KBM-7 (cell line): ENCODE measurements at places on chromosomes 2 and 18.
A peak's percentile ranks its signal among the peaks of the same experiment; 100 is the strongest.

DNA sequence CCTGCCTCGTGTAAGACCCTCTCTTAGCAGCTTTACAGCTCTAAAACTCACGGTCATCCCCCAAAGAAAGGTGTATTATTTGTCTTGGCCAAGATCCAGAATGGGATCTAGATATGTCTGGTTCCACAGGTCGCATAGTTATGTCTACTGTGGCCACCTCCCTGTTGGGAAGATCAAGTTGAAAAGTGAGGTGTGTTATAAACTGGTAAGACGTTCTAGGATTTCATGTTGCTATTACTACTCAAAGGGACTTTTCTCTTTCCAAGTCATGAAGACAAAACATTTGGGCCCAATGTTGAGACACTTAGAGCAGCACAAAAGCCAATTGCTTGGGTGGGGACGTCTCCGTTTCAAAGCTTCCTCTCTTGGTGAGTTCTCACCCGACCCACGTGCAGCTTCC is 766.0 kb downstream of the RNF144A start:
- DNase-seq: no peak

DNA sequence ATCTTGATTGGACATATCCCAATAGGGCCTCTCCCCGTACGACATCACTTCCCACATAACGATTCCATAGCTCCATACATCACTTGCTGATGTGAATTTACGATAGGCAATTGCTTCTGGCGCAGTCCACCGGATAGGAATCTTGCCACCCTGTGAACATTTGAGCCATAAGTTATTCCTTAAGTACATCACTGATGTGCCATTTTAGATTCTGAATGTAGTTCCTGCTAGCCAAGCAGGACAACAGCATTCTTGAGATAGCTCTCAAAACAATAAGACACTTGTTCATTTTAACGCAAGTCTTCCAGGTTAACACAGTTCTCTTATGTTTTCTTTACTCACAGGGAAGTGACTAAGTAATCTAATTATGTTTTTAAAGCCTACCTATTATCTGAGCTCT is 138.0 kb downstream of the EPHA4 start:
- DNase-seq: no peak

DNA sequence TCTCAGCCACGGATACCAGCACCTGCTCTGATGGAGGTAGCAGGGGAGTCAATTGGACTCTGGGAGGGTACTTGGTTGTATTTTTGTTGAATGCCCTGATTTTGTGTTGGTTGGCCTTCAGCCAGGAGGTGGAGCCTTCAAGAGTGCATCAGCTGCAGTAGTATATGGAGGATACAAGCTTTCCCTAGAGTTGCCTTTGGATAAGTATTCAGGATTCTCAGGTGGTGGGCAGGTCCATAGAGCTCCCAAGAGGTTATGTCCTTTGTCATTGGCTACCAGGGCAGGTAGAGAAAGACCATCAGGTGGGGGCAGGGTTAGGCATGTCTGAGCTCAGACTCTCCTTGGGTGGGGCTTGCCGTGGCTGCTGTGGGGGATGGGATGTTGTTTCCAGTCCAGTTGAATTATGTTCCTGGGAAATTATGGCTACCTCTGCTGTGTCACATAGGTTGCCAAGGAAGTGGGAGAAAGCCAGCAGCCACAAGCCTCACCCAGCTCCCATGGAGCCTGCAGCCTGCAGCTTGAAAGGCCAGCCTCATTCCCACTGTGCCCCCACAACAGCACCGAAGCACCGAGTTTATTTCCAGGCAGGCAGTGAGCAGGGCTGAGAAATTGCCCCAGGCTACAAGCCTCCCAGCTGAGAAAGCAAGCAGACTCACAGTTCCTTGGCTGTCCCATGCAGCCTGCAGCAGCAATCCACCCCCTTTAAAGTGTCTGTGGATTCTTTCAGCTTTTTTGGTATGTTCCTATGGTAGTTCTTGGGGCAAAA is 38.6 kb upstream of the CHST9 start:
- DNase-seq: no peak

GRCh38 chr2:227177592-227178336 is 13.3 kb downstream of the COL4A3 start:
- DNase-seq: no peak

DNA sequence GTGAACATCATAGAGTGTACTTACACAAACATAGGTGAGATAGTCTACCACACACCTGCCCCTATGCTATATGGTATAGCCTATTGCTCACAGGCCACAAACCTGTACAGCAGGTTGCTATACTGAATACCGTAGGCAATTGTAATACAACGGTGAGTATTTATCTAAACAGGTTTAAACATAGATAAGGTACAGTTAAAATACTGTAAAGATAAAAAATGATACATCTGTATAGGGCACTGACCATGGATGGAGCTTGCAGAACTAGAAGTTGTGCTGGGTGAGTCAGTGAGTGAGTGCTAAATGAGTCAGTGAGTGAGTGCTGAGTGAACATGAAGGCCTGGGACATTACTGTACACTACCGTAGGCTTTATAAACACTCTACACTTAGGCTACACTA is 267.0 kb upstream of the HS6ST1 start:
- no peak for DNase-seq

- DNase-seq: no peak
Measured at GRCh38 chr2:178830451-178830850, 23.2 kb upstream of the TTN start.

GRCh38 chr2:203873921-203874631 is 6.5 kb downstream of the CTLA4 start:
- no peak for DNase-seq

GRCh38 chr18:31064130-31064529 is 21.6 kb upstream of the DSC3 start:
- DNase-seq: no peak

GRCh38 chr2:179850188-179850587 is 11.2 kb downstream of the ZNF385B start:
- DNase-seq: no peak

DNA sequence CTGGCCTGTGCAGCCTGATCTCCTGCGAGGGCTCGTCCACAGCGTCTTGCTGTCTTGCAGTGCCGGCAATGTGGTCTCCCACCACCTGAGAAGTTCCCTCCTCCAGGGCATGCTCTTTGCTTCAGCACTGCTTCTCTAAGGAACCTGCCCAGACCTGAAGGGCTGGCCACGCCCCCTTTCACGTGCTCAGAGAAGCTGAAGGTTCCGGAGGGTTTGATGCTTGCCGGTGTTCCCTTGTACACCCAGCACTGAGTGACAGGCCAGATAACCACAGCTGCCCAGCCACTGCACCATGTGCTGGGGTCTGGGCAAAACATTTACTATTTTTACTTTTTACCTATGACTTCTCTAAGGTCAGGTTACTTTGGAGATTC is 1.7 kb upstream of the POLR2D start:
- peak; percentile 70 for DNase-seq

DNA sequence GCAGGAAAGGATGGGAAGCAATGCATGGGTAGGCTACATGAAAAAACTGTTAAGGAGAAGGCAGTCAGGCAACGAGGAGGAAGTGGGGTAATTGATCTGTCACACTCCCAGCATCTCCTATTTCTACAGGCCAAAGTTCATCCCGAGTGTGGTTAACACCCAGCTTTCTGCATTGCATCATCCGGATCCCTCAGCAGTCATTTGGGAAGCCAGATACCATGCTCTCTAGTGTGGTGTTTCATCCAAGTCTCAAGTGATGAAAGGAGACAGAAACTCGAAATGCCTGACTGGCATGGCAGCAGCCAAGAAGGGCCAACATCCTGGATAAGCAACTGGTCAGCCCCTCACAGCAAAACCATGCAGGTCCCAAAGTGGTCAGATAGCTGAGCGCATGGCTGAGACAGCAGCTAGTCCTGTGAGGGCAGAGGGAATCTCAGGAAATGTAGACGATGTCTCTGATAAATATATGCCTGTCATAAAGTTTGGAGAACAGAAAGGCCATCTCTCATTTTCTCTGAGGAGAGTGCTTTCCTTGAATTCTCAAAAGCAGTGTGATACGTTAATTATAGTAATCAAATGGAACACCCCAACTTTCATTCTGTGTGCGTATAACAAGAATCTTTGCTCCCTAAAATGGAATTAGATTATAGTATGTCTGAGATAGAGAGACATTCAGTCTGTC is 24.8 kb upstream of the HNRNPA3 start:
- DNase-seq: peak; percentile 61

DNA sequence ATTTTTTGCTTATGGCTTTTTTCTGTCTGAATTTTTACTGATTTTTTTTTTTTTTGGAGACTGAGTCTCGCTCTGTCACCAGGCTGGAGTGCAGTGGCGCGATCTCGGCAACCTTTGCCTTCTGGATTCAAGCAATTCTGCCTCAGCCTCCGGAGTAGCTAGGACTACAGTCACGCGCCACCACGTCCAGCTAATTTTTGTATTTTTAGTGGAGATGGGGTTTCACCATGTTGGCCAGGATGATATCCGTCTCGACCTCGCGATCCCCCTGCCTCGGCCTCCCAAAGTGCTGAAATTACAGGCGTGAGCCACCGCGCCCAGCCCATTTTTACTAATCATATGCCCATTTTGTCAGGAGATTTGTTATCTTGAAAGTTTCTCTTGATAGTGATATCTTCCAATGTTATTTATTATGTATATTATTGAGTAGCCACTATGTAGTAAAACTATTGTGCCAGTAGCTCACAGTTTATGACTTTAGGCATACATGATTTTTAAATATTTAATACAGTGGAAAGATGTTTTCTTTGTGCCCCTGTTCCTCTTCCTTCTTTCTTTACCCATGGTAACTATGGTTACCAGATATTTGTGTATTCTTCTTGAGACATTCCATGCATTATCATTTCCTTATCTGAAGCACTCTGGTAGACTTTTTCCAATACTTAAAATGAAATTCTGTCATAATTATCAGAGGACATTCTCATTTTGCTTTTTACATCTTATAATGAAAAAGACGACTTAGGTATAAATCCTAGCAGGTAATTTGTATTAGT is 2.1 kb downstream of the HAT1 start:
- peak; percentile 31 for DNase-seq

DNA sequence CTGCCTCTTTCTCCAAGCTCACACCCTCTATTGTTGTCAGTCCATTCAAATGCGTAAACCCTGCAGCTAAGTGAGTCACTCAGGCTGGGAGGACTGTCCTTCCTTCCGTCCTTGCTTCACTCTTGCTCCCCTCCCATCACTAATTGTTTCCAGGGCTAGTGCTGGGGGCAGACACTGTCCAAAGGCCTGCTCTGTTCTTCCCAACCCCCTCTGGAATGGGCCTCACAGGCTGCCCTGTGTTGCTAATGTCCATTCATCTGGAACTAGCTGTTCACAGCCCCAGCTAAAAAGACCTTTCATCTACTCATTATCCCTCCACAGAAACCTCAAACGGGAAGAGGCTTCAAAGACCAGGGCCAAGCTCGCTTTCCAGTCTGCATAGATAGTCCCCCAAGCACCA is 31.9 kb upstream of the NRP2 start:
- no peak for DNase-seq

DNA sequence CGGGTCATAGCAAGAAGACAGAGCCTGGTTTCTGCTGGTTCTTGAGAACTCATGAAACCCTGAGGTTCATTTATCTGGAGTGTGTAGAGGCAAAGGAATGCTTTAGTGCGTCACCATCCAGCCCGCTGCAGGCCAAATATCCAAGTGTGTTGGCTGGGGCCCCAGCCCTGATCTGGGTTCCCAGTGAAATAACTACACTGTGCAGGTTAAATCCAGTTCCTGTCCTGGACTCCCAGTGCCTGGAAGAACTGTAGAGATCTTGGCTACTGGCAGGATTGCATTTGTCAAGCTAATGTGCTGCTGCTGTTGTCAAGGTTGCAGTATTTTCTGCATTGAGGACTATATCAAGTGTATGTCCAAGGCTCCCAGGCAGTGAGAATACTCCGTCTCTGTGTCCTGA is 89.9 kb downstream of the MAPK4 start:
- no peak for DNase-seq

- DNase-seq: peak; percentile 93
Measured at GRCh38 chr2:231642631-231643494, 50.2 kb downstream of the TEX44 start.

- no peak for DNase-seq
Measured at GRCh38 chr2:236271851-236272250, 7.6 kb upstream of the ASB18 start.

- DNase-seq: no peak
Measured at GRCh38 chr2:130776550-130776949, 21.2 kb downstream of the AMER3 start.

- no peak for DNase-seq
Measured at GRCh38 chr2:16395601-16396000, 270.0 kb downstream of the CYRIA start.

DNA sequence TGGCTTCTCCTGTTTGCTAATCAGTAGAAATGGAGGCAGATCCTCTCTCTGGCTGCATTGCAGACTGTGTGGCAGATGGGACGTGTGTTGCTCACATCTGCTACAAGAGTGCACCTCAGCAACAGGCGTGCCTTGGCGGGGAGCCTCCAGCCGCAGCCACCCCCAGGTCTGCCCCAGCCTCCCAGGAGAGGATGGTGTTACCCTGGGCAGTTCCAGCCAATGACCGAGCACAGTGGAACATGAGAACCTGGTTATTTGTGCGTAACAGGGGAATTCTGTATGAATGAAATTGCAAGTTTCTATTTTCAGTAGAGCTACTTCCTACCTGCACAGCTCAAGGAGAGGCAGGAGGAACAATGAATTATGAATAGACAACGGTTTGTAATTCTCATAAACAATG is 130.6 kb upstream of the CBLN2 start:
- no peak for DNase-seq

- DNase-seq: no peak
Measured at GRCh38 chr18:37499044-37499443, 66.6 kb downstream of the CELF4 start.

DNA sequence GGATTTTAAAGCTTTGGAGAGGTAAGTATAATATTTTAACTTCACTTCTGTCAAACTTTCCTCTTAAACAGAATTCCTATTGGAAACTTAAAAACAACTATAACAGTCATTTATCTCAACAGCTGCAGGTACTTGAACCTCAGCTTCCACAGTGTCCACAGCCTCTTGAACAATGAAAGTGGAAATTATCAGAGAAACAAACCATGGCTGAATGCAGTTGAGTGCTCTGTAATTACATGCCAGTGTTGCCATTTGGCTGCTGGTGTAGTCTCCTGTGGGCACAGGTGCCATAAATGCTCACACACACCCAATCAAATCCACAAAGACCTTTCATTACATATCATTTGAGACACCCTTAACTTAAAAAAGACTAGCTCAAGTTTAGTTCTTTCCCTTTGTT is 125.1 kb downstream of the CPS1 start:
- DNase-seq: no peak

DNA sequence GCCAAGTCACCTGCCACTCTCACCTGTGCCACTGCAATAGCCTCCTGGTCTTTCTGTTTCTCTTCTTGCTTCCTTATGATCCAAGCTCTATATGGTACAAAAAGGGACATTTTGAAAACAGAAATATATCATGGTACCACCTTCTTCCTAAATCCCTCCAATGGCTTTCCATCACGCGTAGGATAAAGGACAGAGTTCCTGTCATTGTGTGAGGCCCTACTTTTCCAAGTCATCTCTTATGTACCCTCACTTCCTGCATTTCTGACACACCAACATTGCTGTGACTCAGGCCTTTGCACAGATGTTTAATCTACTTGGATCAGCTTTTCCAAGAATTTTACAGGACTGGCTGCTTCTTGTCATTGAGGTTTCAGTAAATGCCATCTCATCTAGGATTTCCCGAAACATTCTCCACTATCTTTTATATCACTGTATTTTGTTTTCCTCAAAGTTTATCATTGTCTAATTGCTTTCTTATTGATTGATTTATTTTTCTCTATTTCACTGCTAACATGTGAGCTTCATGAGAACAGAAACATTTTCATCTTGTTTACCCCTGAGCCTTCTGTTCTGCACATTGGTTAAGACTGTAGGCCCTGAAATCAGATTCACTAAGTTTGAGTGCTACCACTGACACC is 426.1 kb upstream of the FANCL start:
- no peak for DNase-seq

GRCh38 chr2:242060212-242060835 is 190.8 kb downstream of the RTP5 start:
- DNase-seq: no peak

- DNase-seq: no peak
Measured at GRCh38 chr2:162298669-162299335, 19.7 kb downstream of the IFIH1 start.
